ENCODE measurements at places on chromosomes 16 and 17.

DNA sequence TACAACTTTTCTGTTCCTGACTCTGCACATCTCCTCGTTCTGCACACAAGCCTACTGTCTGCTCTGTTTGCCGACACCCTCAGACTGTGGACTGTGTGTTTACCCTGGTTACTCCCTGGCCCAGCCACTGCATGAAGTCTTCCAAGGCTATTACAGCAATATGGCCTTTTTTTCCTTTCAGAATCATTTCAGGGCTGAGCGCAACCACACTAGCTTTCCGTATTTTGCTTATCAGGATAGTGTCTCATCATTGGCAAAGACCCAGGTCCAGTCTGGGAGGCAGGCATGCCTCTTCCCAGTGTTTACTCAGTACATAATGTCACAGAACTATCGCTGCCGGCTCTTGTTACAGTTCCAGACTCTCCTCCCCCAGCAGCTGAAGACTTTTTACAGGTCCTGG lies 10.1 kb downstream of the DNAH9 start:
- no peaks in the 10 kb centered on the region for H3K36me3 ChIP-seq
- no peaks in the 10 kb centered on the region for H3K4me1 ChIP-seq
- no peaks in the 10 kb centered on the region for H3K27me3 ChIP-seq
- no peak overlapping the region for H3K4me3 ChIP-seq
- peak overlapping the region; percentile 63 for H3K27ac ChIP-seq

DNA sequence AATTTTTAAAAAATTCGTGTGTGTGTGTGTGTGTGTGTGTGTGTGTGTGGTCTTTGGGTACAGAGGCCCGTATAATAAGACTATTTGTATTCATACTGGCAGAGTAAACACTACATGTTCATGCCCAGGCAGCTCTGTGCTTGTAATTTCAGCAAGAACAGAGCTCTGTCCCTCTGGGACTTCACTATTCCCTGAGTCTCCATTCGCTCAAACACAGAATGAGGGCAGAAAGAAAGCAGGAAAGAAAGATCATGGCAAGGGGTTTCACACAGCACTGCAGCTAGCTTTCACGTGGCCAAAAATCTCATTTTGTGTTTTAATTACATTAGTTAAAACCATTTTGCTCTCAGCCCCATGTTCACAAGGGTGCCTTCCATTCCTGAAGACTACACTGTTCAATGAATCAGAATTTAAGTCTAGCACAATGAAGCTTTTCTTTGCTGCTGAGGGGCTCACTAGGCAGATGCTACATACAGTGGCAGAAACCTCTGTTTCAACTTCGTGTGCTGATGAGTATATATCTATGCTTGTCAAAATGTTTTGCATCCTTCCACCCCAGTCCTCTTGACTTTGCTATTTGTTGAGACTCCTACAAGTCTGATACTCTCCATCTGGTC lies 198.4 kb upstream of the C17orf78 start:
- no peaks in the 10 kb centered on the region for H3K4me1 ChIP-seq
- H3K27me3 ChIP-seq: no peaks in the 10 kb centered on the region
- no peak for DNase-seq
- peaks cover 44% of the 10 kb centered on the region for H3K36me3 ChIP-seq

- DNase-seq: no peak
- no peaks in the 10 kb centered on the region for H3K36me3 ChIP-seq
- no peaks in the 10 kb centered on the region for H3K27me3 ChIP-seq
- no peak overlapping the region for H3K4me3 ChIP-seq
Observed at GRCh38 chr16:23786964-23787561, 32.2 kb downstream of the CHP2 start.

DNA sequence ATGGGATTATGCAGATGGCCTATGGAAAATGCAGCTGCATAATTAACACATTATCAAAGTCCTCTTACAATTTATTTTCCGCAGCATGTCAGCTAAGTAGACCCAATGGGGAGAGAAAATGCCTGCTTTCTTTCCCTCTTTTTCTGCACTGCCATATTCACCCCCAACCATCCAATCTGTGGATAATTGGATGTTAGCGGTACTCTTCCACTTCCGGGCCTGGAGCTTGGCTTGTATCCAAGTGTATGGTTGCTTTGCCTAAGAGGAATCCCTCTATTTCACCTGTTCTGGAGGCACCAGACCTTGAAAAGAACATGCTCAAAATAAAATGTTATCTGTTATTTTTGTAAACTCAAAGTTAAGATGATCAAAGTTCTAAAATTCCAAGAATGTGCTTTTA lies 41.1 kb upstream of the CACNG3 start:
- H3K4me1 ChIP-seq: no peaks in the 10 kb centered on the region
- no peak for DNase-seq
- no peak overlapping the region for H3K4me3 ChIP-seq
- H3K27me3 ChIP-seq: no peaks in the 10 kb centered on the region
- no peak overlapping the region for H3K27ac ChIP-seq
- no peaks in the 10 kb centered on the region for H3K36me3 ChIP-seq

DNA sequence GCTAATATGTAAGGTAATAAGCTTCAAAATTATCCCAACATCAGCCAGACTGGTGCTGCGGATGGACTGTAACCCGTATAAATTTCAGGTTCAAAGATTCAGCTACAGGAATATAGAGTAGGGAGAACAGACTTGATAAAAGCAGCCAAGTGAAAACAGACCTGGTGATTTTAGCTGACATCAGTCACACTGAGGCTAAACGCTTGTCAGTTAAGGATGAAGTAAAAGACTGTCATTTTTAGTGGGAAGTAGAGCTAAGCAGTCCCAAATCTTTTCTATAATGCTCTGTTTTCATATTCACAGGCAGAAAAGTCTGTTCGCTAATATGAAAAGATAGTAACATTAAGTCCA lies 35.4 kb downstream of the CMTM4 start:
- peaks cover 15% of the 10 kb centered on the region for H3K4me1 ChIP-seq
- DNase-seq: no peak
- no peaks in the 10 kb centered on the region for H3K36me3 ChIP-seq
- no peaks in the 10 kb centered on the region for H3K27me3 ChIP-seq
- H3K27ac ChIP-seq: peak overlapping the region; percentile 12

DNA sequence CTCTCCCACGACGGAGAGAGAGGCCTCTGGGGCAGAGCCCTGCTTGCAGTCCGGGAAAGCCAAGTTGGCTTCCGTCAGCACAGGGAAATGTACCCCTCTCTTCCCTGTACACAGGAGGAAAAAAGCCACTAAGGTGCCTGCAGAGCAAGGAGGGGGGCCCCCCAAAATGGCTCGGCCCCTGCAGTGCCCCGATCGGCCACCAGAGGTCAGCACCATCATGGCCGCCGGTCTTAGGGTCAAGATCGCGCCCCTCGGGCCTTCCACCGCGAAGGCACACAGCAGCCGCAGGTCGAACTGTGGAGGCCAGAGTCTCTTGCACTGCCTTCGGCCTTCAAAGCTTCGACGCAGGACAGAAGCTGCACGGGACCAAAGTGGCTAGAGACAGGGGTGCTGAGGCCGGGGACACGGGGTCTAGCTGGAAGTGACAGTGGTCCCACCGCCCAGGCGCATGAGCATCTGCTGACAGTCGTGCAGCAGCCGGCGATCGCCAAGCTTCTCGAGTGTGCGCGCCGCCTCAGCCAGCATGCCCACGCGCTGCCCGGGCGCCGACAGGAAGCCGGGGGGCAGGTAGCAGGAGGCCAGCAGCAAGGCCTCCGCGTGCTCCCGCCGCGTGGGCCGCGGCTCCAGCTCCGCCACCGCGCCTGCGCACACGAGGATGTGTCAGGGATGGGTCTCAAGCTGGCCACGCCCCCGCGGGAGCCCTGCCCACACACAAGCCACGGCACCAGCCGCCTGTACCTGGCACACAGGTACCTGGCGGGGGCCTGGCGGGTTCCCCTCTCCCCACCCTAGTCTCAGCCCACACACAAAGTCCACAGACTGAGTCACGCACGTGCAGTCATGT lies 24.4 kb downstream of the SREBF1 start:
- H3K27ac ChIP-seq: peak overlapping the region; percentile 42
- DNase-seq: peak; percentile 86
- H3K36me3 ChIP-seq: peaks cover 47% of the 10 kb centered on the region
- peaks cover 5% of the 10 kb centered on the region for H3K4me1 ChIP-seq
- no peaks in the 10 kb centered on the region for H3K27me3 ChIP-seq
- H3K4me3 ChIP-seq: no peak overlapping the region

DNA sequence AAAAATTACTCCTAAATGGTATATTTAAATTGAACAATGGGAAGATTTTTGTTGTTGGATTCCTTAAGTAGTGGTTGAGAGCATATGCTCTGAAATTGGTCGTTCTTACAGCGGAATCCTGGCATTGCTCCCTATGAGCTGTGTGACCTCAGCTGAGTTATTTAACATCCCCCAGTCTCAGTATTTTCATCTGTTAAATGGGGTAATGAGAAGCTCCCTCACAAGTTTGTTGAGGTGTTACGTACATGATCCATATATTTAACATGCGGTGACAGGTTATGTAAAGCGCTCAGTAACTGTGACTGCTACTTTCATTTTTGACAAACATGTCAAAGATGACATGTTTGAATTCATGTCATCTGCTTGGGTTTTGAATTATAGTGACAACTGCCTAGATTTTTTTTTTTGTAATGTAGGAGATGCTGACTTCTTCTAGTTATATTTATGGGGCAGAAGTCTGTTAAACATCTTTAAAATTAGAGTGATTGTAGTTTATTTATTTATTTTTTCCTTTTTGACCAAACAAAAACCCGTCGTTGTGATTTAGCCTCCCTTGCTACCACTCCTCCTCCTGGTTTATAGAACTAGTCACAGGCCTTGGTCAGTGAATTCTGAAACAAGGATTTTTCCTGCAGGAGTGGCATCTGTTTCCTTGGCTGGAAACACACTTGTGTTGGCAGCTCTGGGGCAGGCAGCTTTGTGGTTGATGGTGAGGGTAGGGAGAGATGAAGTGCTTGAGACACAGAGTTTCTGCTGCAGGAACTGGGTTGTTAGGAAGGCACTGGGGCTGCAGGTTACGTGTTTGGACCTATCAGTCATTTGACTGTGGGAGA lies 268.8 kb downstream of the SNX29 start:
- no peaks in the 10 kb centered on the region for H3K27me3 ChIP-seq
- DNase-seq: no peak
- H3K27ac ChIP-seq: no peak overlapping the region
- no peak overlapping the region for H3K4me3 ChIP-seq
- H3K4me1 ChIP-seq: no peaks in the 10 kb centered on the region
- no peaks in the 10 kb centered on the region for H3K36me3 ChIP-seq

DNA sequence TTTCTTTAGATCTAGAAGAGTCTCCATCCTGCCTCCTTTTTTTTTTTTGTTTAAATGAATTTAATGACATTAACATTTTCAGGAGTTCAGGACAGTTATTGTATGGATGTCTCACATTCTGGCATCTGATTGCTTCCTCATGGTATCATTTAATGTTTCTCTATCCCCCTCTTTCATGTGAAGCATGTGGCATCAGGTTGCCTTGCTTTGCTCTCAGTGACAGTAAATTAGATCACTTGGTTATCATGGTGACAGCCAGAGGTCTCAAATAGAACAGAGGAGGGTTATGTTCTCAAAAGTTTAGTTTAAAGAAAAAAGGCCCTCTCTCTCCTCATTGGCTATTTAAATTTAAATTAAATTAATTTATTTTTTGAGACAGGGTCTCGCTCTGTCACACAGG lies 74.1 kb downstream of the WWP2 start:
- DNase-seq: no peak
- no peak overlapping the region for H3K4me3 ChIP-seq
- peaks cover 5% of the 10 kb centered on the region for H3K36me3 ChIP-seq
- H3K27me3 ChIP-seq: no peaks in the 10 kb centered on the region
- no peak overlapping the region for H3K27ac ChIP-seq

- DNase-seq: no peak
- H3K27me3 ChIP-seq: no peaks in the 10 kb centered on the region
- H3K4me1 ChIP-seq: peaks cover 10% of the 10 kb centered on the region
- H3K4me3 ChIP-seq: no peak overlapping the region
- H3K27ac ChIP-seq: no peak overlapping the region
Observed at GRCh38 chr16:70473446-70474319, 19.3 kb downstream of the FCSK start.

GRCh38 chr16:50305441-50306061 lies 39.2 kb downstream of the ADCY7 start:
- no peaks in the 10 kb centered on the region for H3K27me3 ChIP-seq
- H3K4me1 ChIP-seq: peaks cover 20% of the 10 kb centered on the region
- peak; percentile 51 for DNase-seq
- H3K36me3 ChIP-seq: peaks cover 40% of the 10 kb centered on the region
- H3K4me3 ChIP-seq: no peak overlapping the region

GRCh38 chr16:70651524-70651923 lies 5.2 kb downstream of the IL34 start:
- no peaks in the 10 kb centered on the region for H3K27me3 ChIP-seq
- H3K36me3 ChIP-seq: no peaks in the 10 kb centered on the region
- peak; percentile 18 for DNase-seq
- H3K4me1 ChIP-seq: peaks cover 7% of the 10 kb centered on the region
- H3K4me3 ChIP-seq: no peak overlapping the region
- no peak overlapping the region for H3K27ac ChIP-seq

DNA sequence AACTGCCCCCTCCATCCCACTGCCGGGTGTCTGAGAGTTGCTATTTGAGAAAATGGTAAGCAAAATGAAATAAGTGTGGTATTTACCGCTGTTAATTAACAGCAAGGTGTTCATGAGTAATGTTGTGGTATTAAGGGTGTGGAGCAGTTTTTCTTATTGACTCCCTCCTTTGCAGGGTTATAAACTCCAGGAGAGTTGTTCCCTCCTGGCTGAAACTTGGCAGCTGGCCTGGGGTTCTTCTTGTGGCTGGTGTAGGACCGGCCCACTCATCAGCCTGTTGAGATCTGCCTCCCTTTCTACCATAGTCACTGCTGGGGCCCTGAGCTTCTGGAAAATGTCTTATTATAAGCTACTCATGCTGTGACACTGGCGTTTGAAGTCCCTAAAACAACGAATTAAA lies 128.6 kb downstream of the SOX9 start:
- H3K4me1 ChIP-seq: no peaks in the 10 kb centered on the region
- no peak overlapping the region for H3K4me3 ChIP-seq
- H3K27ac ChIP-seq: no peak overlapping the region
- no peaks in the 10 kb centered on the region for H3K27me3 ChIP-seq

DNA sequence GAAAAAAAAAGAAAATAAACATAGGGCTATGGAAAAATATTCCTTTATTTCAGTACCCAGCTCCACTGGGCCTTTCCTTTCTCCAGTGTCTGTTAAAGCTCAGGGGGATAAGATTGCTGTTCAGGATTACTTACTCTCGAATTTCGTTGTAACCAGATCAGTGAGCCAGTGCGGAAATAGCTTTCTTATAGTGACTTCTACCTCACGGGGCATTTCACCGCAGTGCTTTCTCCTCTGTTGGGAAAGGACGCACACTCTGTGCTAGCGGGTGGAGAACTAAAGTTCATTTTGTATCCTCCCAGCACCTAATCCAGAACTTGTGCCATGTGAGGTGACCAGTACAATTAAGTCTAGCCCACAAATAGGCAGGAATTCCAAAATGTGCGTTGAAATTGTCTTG lies 38.3 kb downstream of the RPA1 start:
- no peak overlapping the region for H3K27ac ChIP-seq
- H3K4me3 ChIP-seq: no peak overlapping the region
- peaks cover 21% of the 10 kb centered on the region for H3K36me3 ChIP-seq

Measured in upper lobe of right lung (tissue), 1 donor.